ENCODE measurements at places on chromosomes 3 and 15.

GRCh38 chr3:30439451-30440053 lies 166.8 kb upstream of the TGFBR2 start:
- DNase-seq: no peak

GRCh38 chr3:72797773-72798543 lies 50.3 kb downstream of the SHQ1 start:
- DNase-seq: no peak

GRCh38 chr15:67836955-67837354 lies 2.9 kb downstream of the RNU6-1 start:
- DNase-seq: no peak

GRCh38 chr3:152051501-152052404 lies 178.3 kb downstream of the SUCNR1 start:
- DNase-seq: no peak

DNA sequence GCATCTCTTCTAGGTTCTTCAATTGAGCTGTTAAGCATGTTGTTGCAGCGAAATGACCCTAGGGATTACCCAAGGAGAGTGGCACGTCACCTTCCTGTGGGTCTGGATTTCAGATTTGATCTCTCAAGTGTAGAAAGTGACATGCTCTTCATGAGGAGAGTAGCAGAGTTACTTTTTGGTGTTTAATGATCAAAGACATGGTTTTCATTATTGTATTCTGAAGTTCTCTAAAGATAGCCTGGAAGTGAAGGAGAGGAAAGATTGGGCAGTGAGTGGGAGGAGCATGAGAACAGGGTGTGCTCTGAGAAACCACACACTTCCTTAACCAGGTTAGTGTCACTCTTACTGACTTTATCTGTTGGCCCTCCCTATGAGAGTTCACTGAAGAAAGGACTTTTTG lies 153.6 kb downstream of the AKAP13 start:
- DNase-seq: no peak
